Nephron progenitor cell (in vitro differentiated cells): ENCODE measurements at places on chromosomes 6 and 20.

DNA sequence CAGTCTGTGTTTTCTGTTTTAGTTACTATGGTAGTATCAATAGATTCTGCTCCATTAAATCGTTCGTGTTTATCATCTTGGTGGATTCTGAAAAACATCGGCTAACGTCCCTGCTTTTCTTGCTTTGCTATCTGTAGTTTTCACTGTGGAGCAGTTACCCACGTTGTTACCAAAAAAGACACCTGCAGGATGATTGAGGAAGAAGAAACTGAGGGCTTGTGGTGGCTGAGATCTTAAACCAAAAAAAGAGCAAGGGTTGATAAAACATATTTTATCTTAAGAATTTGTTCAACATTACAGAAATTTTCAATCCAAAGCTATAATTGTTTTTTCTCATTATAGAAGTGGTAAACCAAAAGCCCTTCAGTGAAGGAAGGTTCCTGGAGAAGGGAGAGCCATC, 166.3 kb downstream of the FARS2 start:
- no peak for DNase-seq

GRCh38 chr20:54848262-54848661, 372.9 kb downstream of the DOK5 start:
- no peak for DNase-seq

DNA sequence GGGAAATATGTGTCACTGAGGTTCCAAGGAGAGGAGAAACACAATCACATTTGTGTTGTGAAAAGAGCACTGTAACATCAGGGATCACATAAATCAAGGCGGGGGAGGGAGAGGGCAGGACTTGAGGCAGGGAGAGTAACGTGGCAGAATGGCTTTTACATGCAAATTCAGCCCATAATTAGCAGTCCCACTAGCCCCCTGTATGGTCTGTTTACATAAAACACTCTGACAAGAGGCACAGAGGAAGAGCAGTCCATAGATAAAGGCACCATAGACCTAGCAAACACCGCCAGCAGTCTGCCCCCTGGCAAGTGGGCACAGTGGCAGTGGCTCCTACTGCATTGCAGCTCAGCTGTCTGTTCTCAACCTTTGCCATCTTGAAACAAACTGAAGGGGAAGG, 82.7 kb downstream of the LYRM2 start:
- no peak for DNase-seq

DNA sequence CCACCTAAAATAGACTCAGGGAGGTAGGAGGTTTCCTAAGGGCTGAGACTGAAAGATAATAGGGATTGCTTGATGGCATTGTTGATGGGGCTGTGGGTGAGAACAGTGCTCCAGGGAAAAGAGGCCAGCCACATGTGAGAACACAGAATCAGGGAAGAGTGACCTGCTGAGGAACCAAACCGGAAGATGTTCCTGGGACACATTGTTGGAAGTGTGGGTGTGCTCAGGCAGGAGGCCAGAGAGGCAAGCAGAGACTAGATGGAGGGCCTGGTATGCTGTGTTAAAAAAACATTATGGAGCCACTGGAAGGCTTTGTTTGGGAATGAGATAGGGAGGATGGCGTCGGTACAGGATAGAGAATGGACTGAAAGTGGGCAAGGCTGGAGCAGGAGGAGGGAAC, 23.3 kb downstream of the RNF144B start:
- DNase-seq, result no peak

GRCh38 chr6:163935158-163935762, 520.7 kb downstream of the QKI start:
- no peak for DNase-seq

DNA sequence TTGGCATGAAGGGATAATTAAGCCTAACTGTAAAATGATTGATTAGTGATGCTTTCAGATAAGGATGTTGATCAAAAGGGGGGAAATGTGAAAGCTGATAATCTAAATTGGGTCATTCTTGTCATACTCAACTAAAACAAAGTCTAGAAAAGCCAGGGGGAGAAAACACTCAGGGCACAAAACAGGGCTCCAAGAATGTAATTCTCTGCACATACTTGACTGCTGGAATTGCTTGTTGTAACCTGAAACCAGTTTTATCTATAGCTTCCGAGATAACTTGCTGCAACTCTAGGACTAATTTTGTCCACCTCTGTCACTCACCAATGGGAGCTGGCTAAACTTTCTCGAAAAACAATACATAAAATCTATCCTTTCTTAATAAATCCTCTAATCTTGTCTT, 310.3 kb downstream of the CLVS2 start:
- no peak for DNase-seq

DNA sequence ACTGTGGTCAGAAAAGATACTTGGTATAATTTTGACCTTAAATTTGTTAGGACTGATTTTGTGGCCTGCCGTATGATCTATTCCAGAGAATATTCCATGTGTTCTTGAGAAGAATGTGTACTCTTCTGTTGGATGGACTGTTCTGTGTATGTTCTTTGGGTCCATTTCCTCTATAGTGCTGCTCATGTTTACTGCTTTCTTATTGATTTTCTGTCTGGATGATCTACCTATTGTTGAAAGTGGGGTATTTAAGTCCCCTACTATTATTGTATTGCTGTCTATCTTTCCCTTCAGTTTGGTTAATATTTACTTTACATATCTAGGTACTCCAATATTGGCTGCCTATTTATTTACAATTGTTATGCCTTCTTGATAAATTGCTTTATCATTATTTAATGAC, 298.4 kb downstream of the BCKDHB start:
- DNase-seq, result no peak

DNA sequence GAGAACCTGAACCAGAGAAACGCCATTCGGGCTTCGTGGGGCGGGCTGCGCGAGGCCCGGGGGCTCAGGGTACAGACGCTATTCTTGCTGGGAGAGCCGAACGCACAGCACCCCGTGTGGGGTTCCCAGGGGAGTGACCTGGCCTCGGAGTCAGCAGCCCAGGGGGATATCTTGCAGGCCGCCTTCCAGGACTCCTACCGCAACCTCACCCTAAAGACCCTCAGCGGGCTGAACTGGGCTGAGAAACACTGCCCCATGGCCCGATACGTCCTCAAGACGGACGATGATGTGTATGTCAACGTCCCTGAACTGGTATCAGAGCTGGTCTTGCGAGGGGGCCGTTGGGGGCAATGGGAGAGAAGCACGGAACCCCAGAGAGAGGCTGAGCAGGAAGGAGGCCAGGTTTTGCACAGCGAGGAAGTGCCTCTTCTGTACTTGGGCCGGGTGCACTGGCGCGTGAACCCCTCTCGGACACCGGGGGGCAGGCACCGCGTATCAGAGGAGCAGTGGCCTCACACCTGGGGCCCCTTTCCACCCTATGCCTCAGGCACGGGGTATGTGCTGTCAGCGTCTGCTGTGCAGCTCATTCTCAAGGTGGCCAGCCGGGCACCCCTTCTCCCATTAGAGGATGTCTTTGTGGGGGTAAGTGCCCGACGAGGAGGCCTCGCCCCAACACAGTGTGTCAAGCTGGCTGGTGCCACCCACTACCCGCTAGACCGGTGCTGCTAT, 904 bp downstream of the B3GALT4 start:
- DNase-seq, result no peak

GRCh38 chr20:14955399-14955798, 618.0 kb upstream of the FLRT3 start:
- no peak for DNase-seq

DNA sequence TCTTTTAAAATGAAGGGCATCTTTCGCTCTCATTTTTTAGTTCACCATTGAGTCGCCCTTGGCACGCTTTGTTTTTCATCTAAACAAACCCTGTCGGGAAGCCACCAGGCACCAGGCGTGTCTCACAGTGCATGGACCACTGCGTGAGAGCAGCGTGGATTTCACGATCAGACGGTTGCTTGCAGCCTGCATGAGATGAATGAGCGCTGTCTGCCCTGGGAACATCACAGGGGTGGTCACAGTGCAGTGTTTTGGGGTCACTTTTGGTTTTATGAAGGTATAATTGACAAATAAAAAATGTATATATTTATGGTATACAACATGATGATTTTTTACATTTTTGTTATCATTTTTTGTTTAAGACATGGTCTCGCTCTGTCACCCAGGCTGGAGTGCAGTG, 61.3 kb downstream of the CDH4 start:
- DNase-seq, result no peak

GRCh38 chr6:422433-423054, 31.0 kb downstream of the IRF4 start:
- DNase-seq, result no peak

DNA sequence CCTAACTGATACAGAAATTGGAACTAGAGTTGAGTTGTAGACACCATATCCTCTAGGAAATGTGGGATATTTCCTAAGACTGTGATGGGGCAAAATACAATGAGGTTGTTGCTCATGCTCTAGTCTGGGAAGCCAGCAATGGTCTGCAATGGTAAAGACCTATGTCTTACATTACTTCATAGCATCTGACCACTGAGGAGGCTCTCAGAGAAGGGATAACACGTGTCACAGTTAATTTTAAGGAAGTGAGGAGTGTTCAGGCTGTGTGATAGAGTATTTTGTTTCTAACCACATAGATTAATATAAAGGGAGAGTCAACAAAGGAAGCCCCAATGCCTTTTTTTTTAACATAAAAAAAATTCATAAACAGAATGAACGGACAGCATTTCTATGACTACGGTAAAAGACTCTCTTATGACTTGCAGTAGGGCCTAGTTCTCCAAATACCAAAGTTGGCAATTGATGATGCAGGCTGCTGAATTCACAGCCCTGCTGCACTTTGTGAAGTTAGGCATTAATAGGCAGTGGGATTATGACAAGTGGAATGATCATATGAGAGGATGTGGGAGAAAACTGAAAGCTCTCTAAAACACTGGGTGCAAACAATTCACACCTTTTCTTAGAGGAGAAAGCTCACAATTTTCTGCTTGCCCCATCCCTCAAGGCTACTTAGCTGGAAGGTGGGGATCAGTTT, 13.7 kb downstream of the KCNS1 start:
- no peak for DNase-seq

- no peak for DNase-seq
Measured at GRCh38 chr20:58718729-58719128, 26.1 kb downstream of the NPEPL1 start.

GRCh38 chr6:111353912-111354462, 129.0 kb downstream of the REV3L start:
- no peak for DNase-seq
